ENCODE measurements at places on chromosomes 5 and 9.

GRCh38 chr5:53971551-53971950 lies 338.8 kb downstream of the ARL15 start:
- DNase-seq: no peak

DNA sequence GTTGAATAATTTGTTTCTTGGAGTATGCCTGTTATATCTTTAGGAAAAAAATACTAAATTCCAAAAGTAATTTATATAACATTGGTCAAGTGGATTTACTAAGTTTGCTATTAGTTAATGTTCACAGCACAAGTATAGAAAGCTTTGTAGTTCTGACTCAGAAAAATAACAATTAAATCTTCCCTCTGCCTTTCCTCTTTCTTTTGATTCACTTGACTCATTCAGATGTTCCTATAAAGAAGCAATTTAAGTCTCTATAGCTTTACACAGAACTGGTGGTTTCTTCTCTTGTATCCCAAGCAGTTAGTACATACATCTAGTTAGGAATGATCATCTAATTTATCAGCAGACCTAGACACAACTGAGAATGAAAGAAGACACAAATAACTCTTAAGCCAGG lies 4.5 kb upstream of the CDC42SE2 start:
- DNase-seq: no peak

GRCh38 chr9:113356686-113357292 lies 7.4 kb downstream of the BSPRY start:
- no peak for DNase-seq

DNA sequence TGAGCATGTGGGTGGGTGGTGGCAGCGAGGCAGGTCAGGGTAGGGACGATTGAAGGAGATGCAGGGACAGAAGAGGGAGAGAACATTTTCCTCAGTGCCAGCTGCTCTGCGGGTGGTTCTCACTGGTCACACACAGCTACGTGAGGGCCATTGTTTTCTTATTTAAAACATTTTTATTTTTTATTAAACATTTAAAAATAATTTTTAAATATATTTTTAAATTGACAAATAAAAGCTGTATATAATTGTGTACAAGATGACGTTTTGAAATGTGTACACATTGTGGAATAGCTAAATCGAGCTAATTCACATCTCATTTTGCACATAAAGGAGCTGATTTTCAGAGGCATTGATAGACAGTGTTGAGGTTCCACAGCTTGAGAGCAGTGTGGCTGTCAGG lies 14.0 kb downstream of the FAM240B start:
- no peak for DNase-seq

DNA sequence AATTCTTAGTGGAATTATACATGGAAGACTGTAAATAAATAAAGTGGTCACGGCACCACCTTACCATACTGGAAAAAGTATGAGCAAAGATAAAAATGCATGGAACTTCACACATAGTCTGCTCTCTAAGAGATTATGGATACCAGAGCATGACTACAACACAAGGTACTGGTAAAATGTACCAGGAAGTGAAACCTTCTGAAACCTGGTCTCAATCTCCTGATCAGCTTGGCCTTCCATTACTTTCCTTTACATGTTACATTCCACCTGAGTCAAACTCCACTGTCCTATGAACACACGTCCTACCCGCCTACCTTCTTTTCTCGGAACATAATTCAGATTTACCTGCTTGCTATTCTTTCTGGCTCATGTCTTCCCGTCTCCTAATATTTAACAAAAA lies 15.9 kb downstream of the PTAR1 start:
- DNase-seq: no peak

GRCh38 chr9:86353655-86354010 lies 577 bp downstream of the TUT7 start:
- DNase-seq: no peak

- DNase-seq: no peak
Measured at GRCh38 chr5:170519549-170519948, 15.7 kb downstream of the KCNIP1 start.

Measured in stimulated activated naive CD8-positive, alpha-beta T cell treated with anti-CD3 and anti-CD28 coated beads, Interleukin-15, amount 100 ng/mL, for 72 hours (primary cell).